ENCODE measurements at places on chromosomes 4 and X.

DNA sequence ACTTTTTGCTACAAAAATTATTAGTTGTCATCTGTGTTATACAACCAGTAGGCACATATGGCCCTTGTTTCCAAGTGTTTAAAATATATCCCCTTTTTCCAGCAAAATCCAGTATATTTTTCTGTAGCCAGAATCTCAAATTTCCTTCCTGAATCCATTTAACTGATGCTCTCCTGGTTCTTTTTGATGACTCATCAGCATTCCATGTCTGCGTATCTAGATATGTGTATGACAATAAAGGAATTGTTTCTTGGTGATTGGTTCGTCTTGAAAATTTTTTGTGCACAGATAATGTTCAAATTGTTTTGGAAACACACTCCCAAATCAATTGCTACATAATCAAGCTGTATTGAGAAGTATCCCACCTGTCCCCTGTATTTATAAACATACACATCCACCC lies 98.3 kb downstream of the ITM2A start:
- DNase-seq = no peak

DNA sequence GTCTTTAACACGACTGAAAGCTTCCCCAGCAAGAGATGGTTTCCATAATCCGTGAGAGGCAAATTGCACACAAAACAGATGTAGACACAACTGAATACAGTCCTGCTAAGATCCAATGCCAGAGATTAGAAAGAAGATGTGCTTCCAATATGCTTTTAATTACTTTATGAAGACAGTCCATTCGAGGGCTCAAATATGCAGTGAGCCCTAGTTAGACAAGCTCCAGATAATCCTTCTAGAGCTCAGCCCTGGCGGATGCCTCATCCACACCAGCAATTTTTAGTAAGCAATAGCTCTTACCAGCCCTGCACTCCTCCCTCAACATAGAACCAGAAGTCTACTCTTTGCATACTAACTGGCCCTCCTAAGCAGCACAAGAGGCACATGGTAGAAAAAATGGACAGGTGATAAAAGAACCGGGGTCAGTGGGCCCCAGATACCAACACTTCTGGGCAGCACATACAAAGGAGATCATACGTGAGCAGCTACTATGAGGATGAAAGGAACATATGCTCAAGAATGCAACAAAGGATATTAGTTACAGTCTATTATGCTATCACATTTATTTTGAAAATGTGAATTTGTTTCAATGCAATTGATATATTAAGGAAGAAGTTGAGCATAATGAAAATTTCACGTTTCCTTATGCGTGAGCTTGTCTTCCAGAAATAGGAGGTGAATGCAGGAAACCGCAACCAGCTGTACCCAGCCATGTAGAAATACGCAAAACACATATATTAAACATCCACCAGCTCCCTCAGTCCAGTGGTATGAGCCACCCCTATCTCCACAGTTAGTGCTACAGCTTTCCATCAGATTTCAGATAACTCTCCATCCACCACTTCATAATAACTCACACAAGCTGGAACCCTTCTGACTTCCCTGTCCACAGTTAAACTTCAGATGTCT lies 34.3 kb downstream of the GPC4 start:
- DNase-seq = no peak

DNA sequence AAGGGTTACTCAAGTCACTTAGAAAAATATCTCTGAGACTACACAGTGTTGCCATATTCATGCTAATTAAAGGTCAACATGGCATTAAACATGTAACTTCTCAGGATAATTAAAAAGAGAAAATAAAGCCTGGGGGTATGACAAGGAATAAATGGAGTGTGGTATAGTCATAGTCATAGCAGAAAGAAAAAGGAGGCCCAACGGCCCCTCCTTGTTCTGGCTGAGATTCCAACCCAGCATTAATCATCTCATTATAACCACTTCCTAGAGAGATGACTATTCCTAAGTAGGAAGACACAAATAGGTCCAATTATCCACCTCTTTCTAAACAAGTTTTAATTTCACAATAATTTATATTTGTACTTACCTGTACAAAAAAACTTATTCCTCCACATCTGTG lies 778.4 kb upstream of the AADAT start:
- no peak for DNase-seq

DNA sequence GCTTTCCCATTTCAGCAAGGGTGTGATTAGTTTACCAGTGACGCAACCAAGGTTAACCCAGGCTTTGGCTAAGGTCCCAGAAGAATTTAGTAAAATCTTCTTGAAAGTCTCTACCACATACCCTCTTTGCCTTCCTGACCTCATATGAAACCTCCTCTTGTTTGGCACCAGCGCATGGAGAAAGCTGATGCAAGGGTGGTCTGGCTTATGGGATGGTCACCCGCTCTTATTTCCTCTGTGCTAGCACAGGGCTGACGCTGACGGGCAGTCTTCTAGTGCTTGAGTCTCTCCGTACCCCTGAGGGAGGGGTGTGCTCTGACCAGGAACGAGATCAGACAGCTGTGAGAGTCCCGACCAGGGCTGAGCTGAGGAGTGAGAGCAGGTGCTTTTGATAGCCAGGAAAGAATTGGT lies 137.6 kb downstream of the TENM3 start:
- no peak for DNase-seq

DNA sequence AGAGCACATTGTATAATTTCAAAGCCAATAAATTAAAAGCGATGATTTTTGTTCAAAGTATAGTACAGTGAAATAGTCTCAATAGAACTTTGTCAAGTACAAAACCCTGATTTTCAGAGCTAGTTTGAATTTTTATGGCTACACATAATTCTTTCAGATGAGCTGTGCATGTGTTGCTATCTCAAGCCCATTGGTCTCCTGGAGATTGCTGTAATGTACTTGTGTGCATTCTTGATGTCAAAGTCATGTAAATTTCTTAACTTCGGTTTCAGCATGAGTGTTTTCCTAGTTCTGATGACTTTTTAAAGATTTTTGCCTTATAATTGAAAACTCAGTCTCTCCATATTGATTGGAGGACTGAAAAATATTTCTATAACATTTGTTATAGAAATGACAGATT lies 200.8 kb downstream of the CEP135 start:
- no peak for DNase-seq

DNA sequence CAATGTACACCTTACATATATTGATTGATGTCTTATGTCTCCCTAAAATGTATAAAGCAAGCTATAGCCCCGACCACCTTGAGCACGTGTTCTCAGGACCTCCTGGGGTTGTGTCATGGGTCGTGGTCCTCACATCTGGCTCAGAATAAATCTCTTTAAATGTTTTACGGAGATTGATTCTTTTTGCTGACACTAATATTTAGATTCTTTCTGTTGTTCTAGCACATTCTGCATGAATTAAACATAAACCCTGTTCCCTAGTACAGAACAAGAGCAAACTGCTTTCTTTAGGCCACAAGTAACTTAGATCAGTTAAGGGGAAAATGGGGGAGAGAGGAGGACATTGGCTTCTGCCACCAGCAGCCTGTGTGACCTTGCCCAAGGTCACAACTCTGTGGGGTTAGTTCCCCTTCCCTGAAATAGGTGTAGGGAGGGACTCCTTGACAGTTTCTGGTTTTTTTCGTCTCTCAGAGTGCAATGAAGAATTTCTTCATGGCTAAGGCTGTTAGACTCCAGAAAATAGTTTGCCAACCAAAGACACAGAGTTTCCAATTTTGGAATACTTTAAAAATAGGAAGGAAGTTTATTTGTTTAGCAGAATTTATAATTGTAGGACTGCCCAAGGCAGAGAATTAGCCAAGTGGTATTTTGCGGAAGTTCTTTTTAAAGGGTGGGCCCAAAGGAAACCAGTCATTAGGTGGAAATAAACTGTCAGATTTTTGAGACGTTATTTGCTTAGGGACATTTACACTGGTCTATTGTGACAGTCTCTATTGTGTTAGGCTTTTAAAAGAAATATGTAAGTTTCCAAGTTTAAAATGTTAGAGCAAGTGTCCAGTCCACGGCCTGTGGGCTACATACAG lies 29.4 kb downstream of the PTTG2 start:
- no peak for DNase-seq

GRCh38 chrX:130111220-130112154 lies 1.2 kb upstream of the ELF4 start:
- DNase-seq = no peak

DNA sequence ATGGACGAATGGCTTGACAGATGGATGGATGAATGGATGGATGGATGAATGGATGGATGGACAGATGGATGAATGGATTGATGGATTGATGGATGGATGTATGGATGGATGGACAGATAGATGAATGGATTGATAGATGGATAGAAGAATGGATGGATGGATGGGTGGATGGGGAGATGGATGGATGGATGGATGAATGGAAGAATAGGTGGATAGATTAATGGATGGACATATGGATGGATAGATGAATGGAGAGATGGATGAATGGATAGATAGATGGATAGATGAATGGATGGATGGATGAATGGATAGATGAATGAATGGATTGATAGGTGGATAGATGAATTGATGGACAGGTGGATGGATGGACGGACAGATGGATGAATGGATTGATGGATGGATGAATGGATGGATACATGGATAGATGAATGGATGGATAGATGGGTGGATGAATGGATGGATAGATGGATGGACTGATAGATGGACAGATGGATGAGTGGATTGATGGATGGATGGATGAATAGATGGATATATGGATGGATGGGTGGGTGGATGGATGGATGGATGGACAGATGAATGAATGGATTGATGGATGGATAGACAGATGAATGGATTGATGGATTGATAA lies 33.9 kb downstream of the PSAPL1 start:
- DNase-seq = no peak

All from NCI-H526 treated with DMSO at 0.1 percent for 48 hours (cell line).